ENCODE measurements at places on chromosomes 1 and 21.
A peak's percentile ranks its signal among the peaks of the same experiment; 100 is the strongest.

DNA sequence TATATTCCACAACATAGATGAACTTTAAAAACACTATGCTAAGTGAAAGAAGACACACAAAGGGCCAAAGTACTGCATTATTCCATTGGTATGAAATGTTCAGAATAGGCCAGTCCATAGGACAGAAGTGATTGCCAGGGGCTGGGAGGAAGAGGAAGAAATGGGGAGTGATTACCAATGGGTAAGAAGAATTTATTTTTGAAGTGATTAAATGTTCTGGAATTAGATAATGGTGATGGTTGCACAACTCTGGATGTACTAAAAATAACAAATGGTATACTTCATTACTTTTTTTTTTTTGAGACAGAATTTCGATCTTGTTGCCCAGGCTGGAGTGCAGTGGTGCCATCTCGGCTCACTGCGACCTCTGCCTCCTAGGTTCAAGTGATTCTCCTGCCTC is 61.7 kb downstream of the CHD5 start:
- no peak for DNase-seq

DNA sequence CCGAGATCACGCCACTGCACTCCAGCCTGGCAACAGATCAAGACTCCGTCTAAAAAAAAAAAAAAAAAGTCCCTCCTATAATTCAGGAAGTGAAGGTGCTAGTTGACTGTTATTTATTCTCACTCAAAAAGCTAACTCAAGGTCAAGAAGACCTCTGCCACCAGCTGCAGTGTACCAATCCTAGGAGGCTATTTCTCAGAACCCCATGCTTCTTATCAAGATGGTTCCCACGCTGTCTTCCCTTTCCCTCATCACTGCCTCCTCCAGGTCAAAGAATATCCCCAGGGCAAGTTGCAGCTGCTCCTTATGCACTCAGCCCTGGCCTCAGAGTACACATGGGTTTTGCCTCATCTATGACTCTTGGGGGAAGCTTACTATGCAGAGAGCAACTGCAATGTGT is 53.6 kb downstream of the RERE start:
- no peak for DNase-seq

GRCh38 chr1:66947267-66947666 is 22.5 kb downstream of the MIER1 start:
- no peak for DNase-seq

DNA sequence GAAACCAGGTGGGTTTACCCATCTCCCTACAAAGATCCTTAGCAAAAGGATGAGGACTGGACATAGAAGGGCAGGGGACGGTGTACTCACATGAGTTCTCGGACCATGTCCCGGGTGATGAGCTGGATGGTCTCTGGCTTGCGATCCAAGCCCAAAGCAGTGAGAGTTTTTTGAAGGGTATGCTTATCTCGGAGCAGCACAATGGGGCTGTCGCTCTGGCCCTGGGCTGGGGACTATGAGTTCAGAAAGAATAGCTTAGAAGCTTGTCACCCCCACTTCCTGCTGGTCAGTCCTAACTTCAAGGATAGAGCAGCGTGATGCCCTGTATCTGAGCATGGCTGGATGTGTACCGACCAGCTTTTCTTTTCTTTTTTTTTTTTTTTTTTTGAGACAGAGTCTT is 9.6 kb downstream of the CFAP45 start:
- no peak for DNase-seq

- peak; percentile 70 for DNase-seq
These were observed 1.6 kb upstream of the KCND3 start for GRCh38 chr1:111990878-111991718.

DNA sequence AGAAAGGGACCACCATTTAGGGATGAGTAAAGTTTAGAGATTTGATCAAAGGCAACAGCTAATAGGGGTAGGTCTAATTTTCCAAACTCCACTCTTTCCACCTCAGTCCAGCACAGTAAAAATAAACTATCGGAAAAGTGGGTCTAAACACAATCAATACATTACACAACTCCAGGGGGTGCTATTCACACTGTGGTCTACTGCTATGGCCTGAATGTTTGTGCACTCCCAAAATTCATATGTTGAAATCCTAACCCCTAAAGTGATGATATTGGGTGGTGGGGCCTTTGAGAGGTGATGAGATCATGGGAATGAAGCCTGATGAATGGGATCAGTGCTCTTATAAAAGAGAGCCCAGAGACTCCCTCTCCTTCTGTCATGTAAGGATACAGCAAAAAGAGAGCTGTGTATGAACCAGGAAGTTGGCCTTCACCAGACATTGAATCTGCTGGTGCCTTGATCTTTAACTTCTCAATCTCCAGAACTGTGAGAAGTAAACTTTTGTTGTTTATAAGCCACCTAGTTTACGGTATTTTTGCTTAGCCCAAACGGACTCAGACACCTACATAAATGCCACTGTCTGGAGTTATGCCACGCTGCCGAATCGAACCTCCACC is 193.9 kb downstream of the OMA1 start:
- DNase-seq, result no peak

DNA sequence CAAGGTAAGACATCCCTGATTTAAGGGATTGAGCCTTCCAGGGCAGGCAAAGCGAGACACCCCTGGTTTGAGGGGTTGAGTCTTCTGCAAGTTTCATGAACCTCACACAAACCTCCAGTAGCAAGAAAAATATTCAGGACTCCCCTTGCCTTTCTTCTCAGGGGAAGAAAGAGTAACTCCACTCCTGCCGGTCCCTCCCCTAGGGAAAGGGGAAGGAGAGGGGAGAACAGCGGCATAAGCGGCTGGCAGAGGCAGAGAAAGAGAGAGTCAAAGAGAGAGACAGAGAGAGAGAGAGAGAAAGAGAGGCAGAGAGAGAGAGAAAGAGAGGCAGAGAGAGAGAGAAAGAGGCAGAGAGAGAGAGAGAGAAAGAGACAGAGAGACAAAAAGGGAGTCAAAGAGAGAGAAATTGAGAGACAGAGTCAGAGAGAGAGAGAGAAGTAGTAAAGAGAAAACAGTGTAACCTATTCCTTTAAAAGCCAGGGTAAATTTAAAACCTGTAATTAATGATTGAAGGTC is 29.5 kb upstream of the CBR3 start:
- no peak for DNase-seq

DNA sequence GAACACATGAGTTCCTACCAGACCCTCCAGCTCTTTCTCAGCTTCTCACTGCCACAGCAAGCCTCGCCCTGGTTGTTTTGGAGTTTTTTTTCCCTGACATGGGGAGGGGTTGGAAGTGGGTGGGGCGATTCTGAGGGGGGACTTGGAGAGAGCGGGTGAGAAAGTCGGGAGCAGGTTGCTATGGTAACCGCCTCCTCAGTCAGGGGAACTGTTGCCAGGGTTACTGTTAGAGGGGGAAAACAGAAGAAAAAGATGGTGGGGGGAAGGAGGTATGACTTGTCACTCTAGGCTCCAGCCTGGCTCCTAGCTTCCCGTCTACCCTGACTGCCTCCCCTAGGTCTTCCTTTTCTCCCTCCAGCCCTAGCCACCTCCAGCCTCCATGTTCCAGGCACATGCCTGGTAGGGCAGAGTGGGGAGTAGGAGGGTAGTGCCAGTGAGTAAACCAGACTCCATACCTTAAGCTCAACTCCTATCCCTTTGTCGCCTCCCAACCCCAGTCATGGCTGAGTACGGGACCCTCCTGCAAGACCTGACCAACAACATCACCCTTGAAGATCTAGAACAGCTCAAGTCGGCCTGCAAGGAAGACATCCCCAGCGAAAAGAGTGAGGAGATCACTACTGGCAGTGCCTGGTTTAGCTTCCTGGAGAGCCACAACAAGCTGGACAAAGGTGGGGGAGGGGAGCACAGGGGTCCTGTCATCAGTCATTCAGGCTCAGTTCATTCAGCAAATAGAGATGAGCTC is 6.0 kb downstream of the PEA15 start:
- peak; percentile 39 for DNase-seq

GRCh38 chr1:245131026-245131393 is 23.8 kb upstream of the KIF26B start:
- no peak for DNase-seq

GRCh38 chr1:221873673-221874072 is 131.8 kb upstream of the DUSP10 start:
- DNase-seq, result no peak

DNA sequence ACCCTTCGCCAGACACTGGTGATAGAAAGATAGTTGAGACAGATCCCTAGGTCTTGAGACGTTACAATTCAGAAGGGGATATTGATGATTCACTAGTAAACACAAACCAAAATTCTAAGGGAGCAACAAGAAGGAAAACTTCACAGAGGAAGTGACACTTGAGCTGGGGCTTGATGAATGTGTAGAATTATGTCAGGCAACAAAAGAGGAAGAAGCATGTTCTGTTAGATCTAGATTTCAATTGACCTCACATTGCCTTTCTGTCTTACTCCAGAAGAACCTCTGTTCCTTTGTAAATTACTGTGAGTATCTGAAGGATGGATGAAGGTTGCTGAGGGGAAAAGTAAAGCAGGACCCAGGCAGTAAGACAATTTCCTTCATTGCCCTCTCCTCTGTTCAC is 328.2 kb downstream of the KCTD3 start:
- no peak for DNase-seq

DNA sequence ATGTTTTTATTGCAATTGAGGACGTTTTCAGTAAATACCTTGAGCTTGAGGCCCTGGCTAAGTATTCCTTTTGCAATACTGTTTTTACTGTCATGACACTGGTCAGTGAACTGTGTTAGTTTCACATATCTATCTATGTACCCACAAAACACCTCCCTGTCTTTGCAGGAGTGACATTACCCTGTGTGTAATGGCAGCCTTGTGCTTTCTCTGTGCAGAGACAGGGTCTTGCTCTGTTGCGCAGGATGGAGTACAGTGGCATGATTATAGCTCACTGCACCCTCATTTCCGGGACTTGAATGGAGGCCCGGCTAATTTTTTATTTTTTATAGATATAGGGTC is 8.9 kb downstream of the YBX1 start:
- no peak for DNase-seq

DNA sequence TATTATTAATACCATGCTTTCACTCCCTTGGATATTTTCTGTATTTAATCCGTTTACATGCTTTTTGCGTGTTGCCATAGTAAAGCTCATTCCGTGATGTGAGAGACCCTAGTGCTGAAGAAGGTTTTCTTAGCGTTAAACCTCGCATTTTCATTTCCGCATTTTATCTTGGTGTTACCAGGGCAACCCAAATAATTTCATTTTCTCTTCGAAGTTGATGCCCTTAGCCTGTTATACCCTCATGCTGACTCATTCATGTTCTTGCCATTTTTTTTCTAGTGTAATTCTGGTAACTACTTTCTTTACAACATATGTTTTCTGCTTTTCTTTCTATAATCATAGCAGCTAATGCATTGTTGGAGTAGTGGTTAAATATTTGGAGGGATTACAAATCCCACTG is 37.2 kb downstream of the LRRC8C start:
- DNase-seq, result no peak

- DNase-seq, result no peak
These were observed 48.8 kb downstream of the EDN2 start for GRCh38 chr1:41435570-41436178.

DNA sequence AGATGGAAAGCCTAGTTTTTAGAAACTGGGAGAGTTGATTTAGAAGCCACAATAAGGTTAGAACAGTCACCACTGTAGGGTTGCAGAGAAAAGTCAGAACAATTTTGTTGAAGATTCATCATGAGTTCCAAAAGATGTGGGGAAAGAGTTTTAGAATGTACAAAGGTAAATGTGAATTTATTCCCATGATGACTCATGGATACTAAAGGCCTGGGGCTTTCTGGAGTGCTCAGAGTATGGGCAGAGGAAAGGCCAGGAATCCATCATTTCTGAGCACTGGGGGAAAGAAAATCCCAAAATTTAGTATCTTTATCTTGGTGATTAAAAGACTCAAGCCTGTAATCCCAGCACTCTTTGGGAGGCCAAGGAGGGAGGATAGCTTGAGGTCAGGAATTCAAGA is 17.8 kb downstream of the YBX1 start:
- no peak for DNase-seq

GRCh38 chr1:29461115-29461739 is 224.9 kb downstream of the PTPRU start:
- no peak for DNase-seq

DNA sequence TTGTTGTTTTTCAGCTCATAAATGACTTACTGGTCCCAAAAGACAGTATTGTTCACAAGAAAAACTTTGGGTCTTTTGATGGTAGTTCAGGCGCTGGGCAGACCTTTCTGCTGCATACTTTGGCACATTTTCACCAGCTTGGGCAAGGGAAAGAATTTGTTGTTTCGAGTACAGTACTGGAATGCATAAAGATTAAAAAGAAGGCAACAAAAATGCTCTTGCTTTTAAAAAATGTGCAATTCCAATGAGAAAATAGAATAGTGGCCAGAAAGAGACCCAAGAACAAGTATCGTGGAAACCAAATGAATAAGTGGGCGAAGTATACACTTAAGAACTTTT is 56.0 kb downstream of the CLIC6 start:
- DNase-seq, result no peak

DNA sequence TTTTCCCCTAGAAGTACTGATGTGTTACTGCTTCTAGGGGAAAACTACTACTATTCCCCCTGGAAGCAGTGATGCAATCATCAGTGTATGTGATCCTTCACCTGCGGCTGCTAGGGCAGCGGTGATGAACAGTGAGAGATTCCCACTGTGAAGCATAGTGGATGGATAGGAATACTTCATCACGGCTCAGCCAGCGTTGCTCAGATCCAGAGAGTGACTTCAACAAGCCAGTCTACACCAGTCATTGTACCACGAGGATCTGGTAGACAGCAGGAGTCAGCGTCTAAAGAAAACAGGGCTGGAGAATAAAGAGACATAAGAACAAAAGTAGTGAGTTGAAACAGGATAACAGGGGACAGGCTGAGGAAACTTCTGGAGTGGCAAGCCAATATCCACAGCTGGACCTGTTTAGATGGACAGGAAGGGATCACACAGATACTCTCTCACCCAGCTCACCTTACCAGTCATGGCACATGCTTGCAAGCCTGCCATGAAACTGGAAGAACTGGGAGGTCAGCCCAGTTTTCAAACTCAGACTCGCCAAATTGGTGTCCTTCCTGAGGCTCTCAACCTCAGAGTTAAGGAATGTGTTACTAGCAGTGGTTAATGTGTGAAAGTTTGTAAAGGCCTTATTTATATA is 42.4 kb upstream of the LRRC52 start:
- DNase-seq, result no peak

DNA sequence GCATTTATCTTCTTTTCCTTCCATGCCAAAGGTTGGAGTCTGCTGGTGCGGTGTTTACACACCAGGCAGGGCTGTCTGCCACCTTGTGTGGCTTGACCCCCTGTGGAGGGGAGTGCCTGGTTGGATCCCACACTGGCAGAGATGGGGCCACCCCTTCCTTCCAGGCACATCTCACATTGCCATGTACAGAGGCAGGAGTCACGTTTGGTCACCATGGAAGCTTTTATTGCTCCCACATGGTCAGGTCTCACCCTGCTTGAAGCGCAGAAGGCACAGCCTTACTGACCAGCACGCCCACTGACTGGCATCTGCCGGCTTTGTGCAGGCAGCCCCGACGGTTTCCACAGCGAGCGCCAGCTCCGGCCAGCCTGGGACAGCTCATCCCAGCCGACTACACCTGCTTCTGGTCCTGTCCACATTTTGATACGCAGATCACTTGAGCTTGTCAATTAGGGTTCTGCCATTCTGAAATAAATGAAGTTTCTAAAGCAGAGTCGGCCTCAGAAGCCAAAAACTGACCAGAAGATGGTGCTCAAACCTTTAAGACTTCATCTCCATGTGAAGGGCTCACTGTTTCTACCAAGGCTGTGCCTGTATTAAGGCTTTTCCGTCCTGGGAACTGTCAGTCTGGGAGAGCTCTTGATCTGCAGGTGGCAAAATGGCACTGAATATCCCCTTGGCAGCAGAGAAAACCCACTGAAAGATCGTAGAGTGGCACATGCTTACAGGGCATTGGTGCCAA is 35.6 kb upstream of the EPHA8 start:
- no peak for DNase-seq

GRCh38 chr1:34164771-34165391 is at the start of gene CSMD2:
Gene CSMD2 (minus strand): TSS chr1:34165230. CDS start chr1:34165097, 133 bp downstream.
- peak; percentile 76 for DNase-seq

All from occipital lobe (tissue), 3 donors.